ENCODE measurements at places on chromosomes 4 and X.

DNA sequence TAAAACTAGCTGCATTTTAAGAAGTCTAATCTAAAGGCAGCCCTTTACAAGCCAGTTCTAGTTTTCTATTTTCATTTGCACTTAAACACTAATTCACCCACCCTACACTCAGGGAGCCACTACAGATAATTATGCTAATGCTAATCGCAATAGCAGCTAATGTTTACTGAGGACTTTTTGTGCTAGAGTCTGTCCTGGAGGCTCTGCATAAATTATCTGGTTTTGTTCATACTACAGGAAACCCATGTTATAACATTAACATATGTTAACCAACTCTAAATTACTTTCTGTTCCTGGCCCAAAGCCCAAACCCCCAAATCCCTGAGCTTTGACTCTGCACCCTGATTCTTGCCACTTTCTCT lies 480 bp upstream of the RADX start:
- no peak for DNase-seq

GRCh38 chrX:20980426-20980825 lies 393.8 kb upstream of the CNKSR2 start:
- DNase-seq: no peak

- no peak for DNase-seq
These were observed 205.4 kb downstream of the SHROOM3 start for GRCh38 chr4:76640353-76640910.

- no peak for DNase-seq
These were observed 51.3 kb upstream of the EGFL6 start for GRCh38 chrX:13518126-13518525.

DNA sequence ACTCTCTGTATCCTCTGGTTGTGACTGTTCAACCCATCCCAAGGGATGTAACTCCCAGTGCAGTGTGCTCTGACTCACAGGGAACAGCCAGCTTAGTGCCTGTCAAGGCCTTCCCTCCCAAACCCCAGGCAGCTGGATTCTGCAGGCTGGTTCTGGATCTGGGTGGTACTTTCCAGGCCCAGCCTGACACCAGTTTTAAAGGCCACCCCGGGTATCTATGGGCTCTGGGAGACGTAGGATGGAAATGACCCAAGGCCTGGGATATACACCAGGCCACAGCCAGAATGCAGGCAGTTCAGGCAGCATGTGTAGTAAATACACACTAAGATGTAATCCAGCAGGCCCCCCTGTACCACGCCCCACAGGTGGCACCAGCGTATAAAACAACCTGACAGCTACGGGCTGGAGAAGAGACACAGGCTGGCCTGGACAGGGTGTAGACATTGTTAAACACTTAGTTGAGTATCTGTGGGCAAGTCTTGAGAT lies 64.2 kb downstream of the SPINK2 start:
- DNase-seq: no peak

DNA sequence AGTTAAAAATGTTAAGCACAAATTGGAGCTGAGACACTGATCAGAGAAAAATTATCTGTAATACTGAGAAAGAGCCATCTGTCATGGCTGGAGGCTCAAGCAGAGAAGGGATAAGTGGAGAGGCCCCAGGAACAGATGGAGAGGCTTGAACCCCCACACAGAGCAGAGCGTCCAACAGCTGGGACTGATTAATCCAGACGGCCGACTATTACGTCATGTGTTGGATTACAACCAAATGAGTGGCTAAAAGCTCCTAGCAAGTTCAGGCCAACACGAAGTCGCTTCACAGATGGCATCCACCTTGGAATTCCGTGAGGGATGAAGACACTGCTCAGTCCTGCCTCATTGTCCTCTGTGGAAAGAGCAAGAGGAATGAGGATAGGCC lies 57.7 kb upstream of the ATXN3L start:
- no peak for DNase-seq

GRCh38 chr4:26337612-26338011 lies 16.8 kb downstream of the RBPJ start:
- no peak for DNase-seq

DNA sequence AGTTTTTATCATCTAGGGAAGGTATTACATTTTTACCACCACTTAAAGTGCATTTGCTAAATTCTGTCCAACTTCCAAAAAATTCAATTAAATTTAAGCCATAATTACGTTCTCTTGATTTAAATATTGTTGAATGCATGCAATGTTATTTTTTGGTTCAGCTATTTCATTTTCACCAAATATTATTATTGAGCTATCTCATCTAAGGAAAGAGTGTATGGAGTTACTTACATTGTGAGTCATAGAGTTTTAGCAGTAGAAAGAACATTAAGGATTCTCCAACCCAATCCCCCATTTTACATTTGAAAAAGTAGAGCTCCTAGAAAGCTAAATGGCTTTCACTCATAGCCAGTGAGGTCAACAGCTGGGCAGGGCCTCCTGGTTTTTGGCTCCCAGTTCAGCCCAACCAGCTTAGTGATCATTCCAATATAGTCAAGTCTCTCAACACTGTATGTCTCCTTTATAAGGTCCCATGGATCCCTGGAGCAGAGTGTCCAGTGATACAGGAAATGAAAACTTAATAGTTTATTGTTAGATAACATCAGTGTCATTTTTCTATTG lies 60.5 kb downstream of the NDNF start:
- no peak for DNase-seq

DNA sequence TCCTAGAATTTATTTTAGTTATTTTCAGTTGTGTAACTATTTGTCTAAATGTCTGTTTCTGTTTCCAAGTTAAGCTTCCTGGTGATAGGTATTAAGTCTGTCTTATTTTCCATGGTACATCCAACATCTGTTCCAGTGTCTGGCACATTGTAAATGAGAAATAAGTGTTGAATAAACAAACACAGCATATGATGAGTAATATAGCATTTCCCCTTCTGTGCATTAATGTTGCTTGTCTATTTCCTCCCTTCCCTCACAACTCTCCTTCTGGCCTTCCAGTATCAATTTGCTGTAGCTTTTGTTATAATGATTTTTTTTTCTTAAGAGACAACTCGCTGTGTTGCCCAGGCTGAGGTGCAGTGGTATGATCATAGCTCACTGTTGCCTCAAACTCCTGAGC lies 36.1 kb downstream of the COPS4 start:
- no peak for DNase-seq

GRCh38 chrX:77925764-77926163 lies 15.3 kb downstream of the ATP7A start:
- no peak for DNase-seq

GRCh38 chr4:87002682-87003043 lies 67.9 kb downstream of the AFF1 start:
- no peak for DNase-seq

GRCh38 chr4:75671802-75672421 lies 1.3 kb downstream of the G3BP2 start:
- DNase-seq: no peak

- DNase-seq: no peak
These were observed 140.8 kb upstream of the EDNRA start for GRCh38 chr4:147340111-147340510.

DNA sequence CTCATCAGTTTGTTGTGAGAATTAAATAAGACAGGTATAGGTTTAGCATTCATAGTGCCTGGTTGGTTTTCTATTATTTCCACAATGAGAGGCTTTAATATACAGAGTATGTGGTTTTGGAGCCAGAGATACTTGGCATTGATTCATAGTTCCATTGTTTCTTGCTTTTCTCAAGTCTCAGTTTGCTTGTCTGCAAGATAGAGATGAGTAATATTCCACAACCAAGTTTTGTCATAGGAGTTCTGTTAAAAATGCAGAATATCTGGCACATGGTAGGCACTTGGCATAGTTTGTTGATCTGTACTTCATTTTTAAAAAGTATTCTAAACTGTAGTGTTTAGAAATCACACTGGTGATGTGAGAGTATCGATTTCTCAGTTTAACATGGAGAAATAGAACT lies 37.5 kb upstream of the EDA2R start:
- no peak for DNase-seq

GRCh38 chr4:86564795-86565194 lies 29.3 kb upstream of the PTPN13 start:
- no peak for DNase-seq

DNA sequence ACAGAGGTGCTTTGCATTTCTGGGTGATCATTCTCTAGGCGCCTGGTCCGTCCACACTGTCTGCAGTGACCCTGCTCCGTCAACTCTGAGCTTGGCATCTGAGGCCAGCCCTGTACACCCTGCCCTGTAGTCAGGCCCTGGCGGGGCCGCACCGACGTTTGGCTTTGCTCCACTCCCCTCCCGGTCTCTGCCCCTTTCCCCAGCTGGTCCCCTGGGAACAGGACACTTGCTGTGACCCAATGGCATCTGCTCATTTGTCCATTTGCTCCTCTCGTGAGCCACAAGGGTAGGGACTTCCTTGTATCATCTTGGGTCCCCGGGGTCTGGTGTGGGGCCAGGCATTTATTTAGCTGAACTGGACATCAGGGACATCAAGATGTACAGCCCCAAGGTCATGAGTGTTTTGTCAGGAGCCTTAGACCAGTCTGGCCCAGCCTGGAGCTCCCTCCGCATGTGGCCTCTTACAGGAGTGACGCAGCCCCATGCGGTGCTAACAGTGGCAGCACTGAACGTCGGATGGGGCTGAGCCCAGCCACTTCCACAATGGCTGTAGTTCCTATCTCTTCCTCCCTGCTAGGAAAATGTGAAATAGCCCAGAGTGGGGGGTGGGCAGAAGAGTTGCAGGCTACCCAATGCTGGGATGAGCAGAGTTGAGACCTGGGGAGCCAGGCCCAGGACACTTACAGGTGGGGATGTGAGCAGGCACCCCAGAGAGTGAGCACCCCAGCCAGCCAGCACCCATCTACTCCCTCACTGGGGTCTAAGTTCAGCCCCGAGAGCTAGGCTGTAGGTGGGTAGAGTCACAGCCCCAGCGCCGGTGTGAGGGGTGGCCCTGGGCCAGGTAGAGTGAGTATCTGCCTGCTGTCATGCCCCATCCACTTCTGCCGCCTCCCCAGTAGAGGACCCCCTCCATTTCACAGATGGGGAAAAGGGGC lies 2.0 kb upstream of the SH3BP2 start:
- no peak for DNase-seq

DNA sequence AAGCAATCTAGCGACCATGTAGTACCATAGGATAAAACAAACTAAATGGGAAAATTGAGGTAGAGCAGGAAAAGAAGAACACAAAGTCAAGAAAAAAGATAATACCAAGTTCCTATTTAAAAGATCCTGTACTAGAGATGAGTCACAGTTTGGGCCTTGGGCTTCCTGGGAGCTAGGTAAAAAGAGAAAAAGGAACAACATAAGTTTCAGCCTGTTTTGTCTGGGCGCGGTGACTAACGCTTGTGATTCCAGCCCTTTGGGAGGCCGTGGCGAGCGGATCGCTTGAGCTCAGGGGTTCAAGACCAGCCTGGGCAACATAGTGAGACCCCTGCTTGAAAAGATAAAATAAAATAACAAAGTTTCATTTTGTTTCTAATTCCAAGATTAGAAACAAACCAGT lies 14.0 kb upstream of the TMEM156 start:
- no peak for DNase-seq

DNA sequence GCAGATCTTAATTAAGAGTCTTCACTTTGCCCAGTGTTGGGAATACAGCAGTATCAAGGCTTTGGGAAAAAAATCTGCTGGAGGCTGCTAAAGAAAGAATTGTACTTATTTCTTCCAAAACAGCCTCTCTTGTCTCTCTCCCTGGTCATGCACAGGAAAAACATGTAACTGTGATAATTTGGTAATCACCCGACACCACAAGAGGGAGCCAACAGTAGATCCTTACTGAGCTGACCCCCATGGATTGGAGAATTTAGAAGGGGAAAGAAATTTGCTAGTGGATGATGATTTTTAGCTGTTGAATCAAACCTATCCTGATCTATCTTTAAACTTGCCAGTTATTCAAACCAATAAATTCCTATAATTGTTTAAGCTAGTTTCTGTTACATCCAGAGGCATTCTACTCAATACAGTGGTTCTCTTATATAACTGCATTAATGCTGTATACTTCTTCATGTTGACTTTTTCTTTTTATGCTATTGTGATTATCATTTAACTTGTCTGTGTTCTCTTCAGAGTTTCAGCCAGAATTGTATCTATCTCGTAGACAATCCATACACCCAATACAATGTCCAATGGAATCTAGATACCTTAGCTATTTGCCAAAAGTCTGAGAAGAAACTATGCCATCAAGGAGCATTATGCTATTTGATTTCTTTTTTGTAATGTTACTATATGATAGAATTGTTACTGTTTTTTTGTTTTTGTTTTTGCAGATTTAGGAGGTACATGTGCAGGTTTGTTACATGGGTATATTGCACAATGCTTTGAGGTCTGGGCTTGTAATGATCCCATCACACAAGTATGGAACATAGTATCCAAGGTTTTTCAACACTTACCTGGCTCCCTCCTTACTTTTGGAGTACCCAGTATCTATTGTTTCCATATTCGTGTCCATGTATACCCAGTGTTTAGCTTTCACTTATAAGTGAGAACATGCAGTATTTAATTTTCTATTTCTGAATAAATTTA lies 31.3 kb upstream of the ARHGEF38 start:
- no peak for DNase-seq

GRCh38 chrX:110310896-110311295 lies 7.0 kb downstream of the AMMECR1 start:
- no peak for DNase-seq

DNA sequence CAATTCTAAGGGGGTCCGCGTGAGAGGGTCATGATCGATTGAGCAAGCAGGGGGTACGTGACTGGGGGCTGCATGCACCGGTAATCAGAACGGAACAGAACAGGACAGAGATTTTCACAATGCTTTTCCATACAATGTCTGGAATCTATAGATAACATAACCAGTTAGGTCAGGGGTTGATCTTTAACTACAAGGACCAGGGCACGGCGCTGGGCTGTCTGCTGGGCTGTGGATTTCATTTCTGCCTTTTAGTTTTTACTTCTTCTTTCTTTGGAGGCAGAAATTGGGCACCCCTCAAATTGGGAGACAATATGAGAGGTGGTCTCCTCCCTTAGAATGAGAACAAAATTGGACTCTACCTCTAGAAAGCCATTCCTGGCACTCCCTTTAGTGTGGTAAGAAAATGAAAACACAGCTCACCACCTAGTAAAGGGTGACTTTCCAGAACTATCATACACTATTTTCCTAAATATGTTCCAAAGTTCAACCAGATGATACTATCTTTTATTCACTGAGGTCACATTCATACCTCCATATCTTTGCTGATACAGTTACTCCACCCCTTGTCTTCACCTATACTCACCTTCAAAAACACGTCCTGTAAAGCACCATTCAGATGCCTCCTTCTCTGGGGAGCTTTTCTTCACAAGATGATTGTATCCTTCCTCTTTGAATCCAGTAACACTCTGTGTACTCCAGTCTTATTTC lies 1058.3 kb upstream of the SLIT2 start:
- no peak for DNase-seq

DNA sequence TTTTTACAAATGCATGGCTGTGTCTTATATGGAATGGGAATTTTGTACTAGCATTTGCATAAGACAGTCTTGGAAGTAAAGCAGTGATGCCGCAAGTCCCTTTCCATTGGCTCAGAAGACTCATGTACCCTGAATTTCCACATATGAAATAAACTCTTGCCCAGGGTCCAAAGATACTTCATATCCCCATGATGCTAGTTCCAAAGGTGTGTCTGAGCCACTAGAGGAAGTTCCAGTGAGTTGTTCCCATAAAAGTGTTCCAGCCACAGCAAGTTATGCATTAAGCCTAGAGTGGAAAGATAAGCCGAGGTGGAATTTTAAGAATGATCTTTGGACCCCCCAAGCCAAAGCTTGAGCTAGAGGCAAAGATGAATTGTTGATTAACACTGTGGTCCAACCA lies 9.3 kb upstream of the CEP135 start:
- DNase-seq: no peak

GRCh38 chrX:50200907-50201306 lies at the start of gene AKAP4:
AKAP4 (minus strand) TSS chrX:50201007; CDS start chrX:50200889, 118 bp downstream.
- DNase-seq: no peak

GRCh38 chrX:103774070-103774642 lies 2.5 kb upstream of the PLP1 start:
- DNase-seq: no peak

- DNase-seq: no peak
These were observed 12.6 kb downstream of the C4orf54 start for GRCh38 chr4:99645036-99645435.

All from brain pericyte (primary cell).